ENCODE measurements at places on chromosomes 5 and 9. TPM values are rescaled to one million over a fixed set of nuclear protein-coding genes. Genes with fewer than 3 reads are reported as not detected.

ZFP37 gene
- polyA plus RNA-seq = 1.5 TPM

ZFP2 gene
- polyA plus RNA-seq = 1.2 TPM

AK8 gene
- polyA plus RNA-seq = 0.90 TPM

GRCh38 chr5:9268226-9268625 is 277.6 kb downstream of the SEMA5A start:
- DNase-seq = no peak

DRD1 gene
- polyA plus RNA-seq = not detected

DNA sequence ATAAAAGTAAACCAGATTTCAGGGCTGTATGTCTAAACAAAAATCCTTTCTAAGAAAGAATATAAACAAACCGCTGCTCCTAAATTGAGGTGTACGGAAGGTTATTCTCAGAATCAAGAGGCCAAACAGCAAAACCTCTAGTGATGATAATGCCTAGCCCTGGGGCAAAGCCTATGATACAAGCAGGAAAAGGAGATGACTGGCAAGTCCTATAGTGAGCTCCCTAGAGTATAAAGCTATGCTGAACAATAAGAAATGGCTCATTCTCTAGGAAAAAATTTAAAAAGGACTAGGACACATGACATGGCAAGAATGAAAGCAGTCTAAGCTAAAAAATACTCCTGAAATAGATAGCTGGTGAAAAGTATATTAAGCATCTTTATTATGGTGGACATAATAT is 187.1 kb downstream of the BNC2 start:
- no peak for DNase-seq

- DNase-seq = no peak
Observed at GRCh38 chr9:135374591-135374990, 105.0 kb upstream of the PPP1R26 start.

Measured in naive B cell (primary cell).